Activated B cell treated with CpG ODN at 0.5 μM for 24 hours (primary cell): ENCODE measurements at places on chromosomes 3 and 15. TPM values are rescaled to one million over a fixed set of nuclear protein-coding genes. Genes with fewer than 3 reads are reported as not detected.

The IQCF5 gene
- not detected in 2 replicates for total RNA-seq

The GCSAM gene
- 16.0 and 17.3 TPM in 2 replicates for total RNA-seq

DNA sequence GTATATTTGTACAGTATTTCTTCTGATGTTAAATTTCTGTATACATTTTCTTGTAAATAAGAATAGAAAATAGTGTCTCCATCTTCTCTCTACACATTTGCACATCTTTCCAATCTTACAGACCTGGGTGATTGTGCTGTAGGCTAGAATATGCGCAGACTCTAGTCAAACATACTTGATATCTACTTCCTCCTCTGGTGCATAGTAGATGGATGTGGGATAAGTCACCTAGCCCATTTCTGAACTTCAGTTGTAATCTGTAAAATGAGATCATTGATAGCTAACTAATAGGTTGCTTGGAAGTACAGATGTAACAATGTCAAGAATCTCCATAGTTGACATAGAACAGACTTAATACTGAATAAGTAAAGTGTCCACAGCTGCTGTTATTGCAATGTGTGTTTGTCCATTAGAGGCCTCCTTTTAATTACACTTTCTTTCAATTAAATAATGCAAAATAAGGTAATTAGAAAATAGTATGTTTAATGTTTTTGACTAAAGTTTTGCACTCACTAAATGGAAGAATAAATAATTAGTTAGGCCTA lies 46.7 kb downstream of the ALCAM start:
- no peak for DNase-seq

DNA sequence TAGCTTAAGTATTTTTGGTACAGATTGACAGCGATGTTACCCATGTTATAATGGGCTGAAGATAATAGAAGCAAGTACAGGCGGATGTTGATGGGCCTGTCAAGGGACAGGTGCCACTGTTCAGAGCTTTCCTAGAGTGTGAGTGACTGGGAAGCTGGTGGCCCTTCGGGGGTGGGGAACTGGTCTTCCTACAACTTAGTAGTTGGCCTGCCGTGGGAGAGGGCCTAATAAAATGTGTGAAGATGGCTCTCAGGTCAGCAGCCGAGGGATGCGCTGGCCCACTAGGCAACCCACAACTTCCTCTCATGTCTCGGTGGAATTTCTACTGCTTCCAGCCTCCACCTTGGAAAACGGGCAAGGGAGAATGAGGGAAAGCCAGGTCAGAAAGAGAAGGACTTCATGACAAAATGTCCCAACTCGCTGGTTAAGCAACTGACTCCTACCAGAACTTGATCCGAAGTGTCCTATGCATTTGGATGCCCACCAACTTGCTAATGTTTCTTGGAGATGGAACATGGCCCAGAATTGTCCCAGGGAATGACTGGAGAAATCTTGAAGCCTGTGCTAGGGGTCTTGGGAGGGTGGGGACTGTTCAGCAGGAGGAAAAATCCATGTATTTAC lies 1.4 kb downstream of the GYG1 start:
- no peak for DNase-seq

GRCh38 chr15:81189583-81190283 lies 6.9 kb upstream of the IL16 start:
- DNase-seq: no peak

DNA sequence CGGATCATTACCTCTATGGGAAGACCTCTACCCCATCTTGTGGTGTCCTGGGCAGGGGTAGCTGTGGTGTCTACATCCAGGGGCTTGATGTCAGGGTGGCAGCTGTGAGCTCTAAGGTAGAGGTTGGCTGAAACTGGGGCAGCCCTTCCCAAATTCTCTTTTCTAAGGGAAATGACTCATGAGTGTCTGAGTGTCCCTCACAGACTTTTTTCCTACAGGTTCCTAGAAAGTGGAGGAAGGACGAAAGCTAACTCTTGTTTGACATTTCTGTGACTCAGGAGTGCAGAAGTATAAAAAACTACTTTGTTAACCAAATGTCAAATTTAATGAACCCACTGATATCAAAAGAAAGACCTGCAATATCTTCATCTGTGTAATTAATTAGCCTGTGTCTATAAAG lies 481.5 kb downstream of the PDCD6IP start:
- no peak for DNase-seq

DNA sequence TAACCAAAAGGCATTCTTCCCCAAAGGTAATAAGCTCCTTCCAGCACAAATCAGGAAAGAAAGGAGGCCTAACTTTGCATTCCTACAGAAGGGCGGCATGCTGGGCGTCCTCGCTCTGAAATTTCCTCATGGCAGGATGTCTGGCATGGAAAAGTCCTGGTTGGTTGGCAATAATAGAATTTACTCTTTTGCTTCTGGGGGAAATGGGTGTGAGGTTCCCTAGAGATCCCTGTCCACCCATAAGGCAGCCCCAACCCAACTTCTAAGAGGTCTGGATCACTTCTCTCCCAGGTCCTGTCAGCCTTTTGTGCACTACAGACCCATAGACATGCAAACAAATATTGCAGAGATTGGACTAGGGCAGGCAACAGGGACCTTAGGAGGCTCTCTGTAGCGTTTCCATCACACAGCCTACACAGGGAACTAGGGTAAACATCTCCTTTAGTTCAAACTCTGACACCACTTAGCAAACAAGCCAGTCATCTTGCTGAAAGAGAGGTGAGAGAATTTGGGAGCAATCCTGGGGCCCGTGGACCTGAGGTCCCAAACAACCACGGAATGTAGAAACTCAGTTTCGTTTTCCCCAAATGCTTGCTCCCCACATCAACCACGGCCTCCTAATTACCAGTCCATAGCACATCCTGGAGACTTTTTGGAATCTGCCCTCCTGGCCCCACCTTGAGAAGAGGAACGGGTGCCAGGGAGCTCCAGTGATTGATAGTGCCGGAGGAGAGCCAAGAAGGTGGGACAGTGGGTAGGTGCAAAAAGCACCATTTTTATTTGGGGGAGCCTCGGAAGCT lies 2.1 kb downstream of the ZIC4 start:
- no peak for DNase-seq
